Aortic smooth muscle cell (primary cell): ENCODE measurements at places on chromosomes 2 and 18. TPM values are rescaled to one million over a fixed set of nuclear protein-coding genes. Genes with fewer than 3 reads are reported as not detected.

SLC38A11 gene
- 0.06 TPM in 1 of 2 replicates, not detected in the other for total RNA-seq

GYPC gene
- 83.0 and 83.9 TPM in 2 replicates for total RNA-seq

EVX2 gene
- total RNA-seq = not detected in 2 replicates

SP3 gene
- 85.9 and 93.1 TPM in 2 replicates for total RNA-seq

SANBR gene
- 15.8 and 16.6 TPM in 2 replicates for total RNA-seq

TMEM18 gene
- 18.9 and 22.7 TPM in 2 replicates for total RNA-seq
